Activated CD4-positive, alpha-beta T cell treated with anti-CD3 and anti-CD28 coated beads, Interleukin-2, Interleukin-4, amounts not matched to agents 100 ng/mL and 50 ng/mL, durations not matched to agents 16 hours and 8 hours (primary cell): ENCODE measurements at places on chromosomes 13 and 19.

DNA sequence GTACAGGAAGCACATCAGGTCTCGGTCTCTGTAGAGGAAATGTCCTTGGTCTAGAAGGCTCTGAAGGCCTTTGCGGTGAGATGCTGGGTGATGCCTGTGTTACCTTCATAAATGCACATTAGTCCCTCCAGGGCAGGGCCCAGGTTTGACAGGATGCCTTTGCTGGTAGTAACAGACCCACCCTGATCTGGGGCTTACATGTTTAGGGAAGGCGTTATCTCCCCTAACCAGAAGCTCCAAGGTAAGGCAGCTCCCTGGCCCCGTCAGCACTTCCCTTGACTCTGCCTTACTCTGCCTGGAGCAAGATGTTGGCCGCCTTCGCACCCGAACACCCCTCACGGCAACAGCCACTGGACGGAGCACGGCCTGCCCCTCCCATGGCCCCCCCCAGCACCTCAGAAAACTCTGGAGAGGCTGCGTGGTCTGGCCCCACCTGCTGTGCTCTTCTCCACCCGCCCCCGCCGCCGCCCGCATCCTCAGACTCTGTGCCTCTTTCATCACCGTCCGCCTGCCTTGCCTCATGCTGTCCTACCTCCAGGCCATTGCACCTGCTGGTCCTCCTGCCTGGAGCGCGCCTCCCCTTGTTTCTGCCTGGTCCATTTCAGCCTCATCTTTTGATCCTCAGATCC is 9.1 kb downstream of the AP2A1 start:
- no peak for DNase-seq

- DNase-seq = no peak
These were observed 16.6 kb upstream of the TRIM13 start for GRCh38 chr13:49980266-49980665.

GRCh38 chr13:80430561-80430960 is 89.6 kb upstream of the SPRY2 start:
- no peak for DNase-seq

DNA sequence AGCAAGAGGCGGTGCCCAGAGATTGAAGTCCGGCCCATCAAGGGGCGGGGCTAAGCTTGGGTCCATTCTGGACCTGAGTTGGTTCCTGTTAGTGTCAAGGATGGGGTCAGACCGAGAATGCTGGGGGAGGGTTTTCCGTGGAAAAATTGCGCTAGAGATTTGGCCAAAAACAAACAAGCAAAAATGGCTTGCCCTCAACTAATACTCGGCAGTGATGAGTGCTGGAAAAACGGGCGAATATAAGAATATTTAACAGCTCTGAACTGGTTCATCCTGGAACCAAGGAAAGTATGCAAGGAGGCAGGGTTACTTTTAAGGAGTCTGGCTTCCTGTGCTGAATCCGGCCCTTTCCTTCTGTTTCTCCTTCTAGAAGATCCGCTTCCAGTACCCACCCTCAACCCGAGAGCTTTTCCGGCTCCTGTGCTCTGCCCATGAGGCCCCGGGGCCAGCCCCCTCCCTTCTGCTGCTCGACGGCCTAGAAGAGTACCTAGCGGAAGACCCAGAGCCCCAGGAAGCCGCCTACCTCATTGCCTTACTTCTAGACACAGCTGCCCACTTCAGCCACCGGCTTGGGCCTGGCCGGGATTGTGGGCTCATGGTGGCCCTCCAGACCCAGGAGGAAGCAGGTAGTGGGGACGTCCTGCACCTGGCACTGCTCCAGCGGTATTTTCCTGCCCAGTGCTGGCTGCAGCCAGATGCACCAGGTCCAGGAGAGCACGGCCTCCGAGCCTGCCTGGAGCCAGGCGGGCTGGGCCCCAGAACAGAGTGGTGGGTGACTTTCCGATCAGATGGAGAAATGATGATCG is 880 bp downstream of the SWSAP1 start:
- DNase-seq = peak; percentile 81

GRCh38 chr13:110469597-110469996 is 91.9 kb downstream of the RAB20 start:
- no peak for DNase-seq
